ENCODE measurements at places on chromosomes 6 and 20.

- no peak for DNase-seq
These were observed 36.8 kb downstream of the ZMYND8 start for GRCh38 chr20:47319517-47320252.

- DNase-seq = no peak
These were observed 40.6 kb downstream of the SH3BGRL2 start for GRCh38 chr6:79671600-79672266.

DNA sequence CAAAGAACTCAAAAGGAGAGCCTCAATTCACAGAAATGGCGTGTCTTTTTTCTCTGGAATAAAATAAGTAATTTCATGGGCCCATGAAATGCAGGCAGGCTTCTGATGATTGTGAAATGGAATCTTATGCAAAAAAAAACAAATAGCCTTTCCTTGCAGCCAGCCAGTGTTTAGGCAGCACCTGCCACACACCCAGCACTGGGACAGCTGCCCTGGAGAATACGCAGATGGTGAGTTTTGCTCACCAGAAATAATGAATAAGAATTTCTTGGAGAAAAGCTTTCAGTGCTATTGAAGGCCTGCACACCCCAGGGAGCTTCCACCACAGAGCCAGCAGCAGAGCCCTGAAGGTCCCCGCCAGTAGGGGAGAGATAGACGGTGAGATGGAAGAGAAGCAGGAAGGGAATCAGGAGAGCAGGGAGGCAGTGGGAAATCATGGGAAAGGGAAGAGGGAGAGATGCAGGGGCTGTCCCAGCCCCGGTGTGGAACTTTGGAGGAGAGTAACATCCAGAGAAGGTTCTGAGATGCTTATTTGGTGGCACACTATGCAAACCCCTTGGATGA, 54.9 kb downstream of the PXDC1 start:
- DNase-seq = no peak

GRCh38 chr6:126529637-126530362, 189.9 kb downstream of the CENPW start:
- DNase-seq = no peak

GRCh38 chr20:62825986-62826645, 9.3 kb downstream of the COL9A3 start:
- DNase-seq = no peak

DNA sequence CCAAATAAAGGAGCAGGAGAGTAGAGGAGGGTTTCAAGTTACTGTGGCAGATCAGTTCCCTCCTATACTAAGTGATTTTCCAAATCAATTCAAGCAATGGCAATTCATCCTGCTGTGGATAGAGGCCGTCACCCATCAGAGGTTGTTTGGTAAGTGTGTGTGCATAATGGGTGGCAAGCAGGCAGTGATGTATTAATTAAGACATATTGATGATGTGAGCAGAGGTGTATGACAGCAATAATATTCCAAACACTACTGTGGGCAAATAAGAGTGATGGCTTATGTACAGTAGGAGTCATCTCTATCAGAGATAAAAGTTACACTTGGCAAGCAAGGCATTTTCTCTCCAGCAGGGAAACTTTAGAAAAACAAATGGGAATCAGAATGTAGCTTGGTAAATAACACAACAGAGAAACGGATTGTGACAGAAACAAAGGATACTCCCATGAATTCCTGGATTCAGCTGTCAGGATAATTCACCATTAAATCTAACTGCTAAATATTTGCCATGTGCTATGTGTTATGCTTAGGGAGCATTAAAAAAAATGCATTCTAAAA, 196.3 kb downstream of the KHDC1L start:
- no peak for DNase-seq
